ENCODE measurements at places on chromosomes 11 and 22.
A peak's percentile ranks its signal among the peaks of the same experiment; 100 is the strongest.

DNA sequence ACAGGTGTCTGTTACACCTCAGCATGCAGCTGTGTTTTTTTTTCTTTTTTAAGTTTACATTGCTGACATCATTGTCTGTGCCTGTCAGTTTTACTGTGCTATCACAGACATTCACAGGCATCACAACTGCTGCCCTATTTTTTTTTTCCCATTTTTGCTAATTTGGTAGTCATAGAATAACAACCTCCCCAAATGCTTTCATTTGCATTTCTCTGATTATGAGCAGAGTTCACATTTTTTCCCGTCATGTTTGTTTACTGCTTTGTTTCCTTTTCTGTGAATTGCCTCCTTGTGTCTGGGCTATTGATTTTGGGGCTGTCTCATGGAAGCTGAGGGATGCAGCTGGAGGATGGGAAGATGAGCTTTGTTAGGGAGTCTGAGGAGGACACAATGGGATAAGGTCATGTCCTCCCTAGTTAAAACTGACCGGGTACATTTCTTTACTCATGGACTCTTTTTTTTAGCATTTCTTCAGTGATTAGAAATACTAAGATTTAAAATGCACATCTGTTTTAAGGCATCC, 155.1 kb downstream of the LDLRAD3 start:
- no peak for DNase-seq

- no peak for DNase-seq
Measured at GRCh38 chr11:125228445-125228844, 63.9 kb downstream of the PKNOX2 start.

GRCh38 chr11:69301455-69302401, 7.8 kb downstream of the MYEOV start:
- DNase-seq = no peak

DNA sequence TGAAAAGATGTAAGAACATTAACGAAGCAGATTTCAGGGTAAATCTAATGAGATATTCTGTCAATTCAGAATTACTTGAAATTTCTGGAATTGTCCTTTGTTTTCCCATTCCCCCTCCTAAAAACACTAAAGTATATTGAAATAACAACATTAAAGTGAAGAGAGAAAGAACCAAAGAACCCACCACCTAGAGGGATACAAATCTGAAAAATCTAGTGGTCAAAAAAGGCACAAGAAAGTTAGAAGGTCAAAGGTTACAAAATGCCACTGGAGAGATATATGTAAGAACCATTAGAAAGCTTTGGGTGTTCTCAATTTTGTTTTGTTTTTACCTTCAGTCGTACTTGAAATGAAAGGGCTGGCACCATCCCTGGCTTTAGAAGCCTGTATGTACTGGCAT, 57.9 kb downstream of the DENND5A start:
- no peak for DNase-seq

GRCh38 chr11:64745521-64746328, 1.8 kb upstream of the RASGRP2 start:
- DNase-seq = peak; percentile 87

GRCh38 chr11:61123775-61124571, 21.7 kb downstream of the CD5 start:
- no peak for DNase-seq

- DNase-seq = no peak
Measured at GRCh38 chr11:17314904-17315426, 36.6 kb upstream of the NCR3LG1 start.

- no peak for DNase-seq
Measured at GRCh38 chr11:69907611-69908010, 88.4 kb upstream of the FGF3 start.

GRCh38 chr11:8956860-8957259, 7.4 kb downstream of the TMEM9B start:
- DNase-seq = no peak

- no peak for DNase-seq
Measured at GRCh38 chr11:6968816-6969215, 42.6 kb downstream of the ZNF215 start.

DNA sequence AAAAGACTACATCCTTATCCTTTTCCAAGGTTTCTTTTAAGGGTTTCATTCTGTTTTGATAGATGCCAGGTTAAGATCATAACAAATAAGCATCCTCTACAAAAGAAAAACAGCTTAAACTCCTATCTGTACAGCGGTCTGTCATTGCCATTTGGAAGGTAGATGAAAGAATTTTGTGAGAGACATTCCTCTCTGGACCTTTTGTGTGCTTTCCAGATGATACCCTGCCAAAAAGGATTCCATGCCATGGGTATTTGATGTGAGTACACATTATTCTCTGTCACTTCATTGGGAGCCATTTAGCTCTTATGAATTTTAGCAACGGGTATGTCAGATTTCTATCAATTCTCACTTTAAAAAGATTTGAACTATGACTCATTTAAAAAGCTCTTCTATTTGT, 153.7 kb downstream of the GRIA4 start:
- DNase-seq = no peak

DNA sequence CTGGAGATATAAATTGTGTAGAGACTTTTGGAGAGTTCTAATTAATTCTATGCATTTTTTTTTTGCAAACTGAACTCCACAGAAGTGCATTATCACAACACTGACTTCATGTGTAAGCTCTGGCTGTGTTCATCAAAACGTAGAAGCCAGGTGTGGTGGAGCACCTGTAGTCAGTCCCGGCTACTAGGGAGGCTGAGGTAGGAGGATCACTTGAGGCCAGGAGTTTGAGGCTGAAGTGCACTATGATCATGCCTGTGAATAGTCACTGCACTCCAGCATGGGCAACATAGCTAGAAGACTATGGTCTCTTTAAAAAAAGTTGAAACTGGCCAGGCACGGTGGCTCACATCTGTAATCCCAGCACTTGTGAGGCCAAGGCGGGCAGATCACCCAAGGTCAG, 20.6 kb downstream of the TCF20 start:
- no peak for DNase-seq

GRCh38 chr22:44402196-44403111, 89.7 kb upstream of the SHISAL1 start:
- no peak for DNase-seq

DNA sequence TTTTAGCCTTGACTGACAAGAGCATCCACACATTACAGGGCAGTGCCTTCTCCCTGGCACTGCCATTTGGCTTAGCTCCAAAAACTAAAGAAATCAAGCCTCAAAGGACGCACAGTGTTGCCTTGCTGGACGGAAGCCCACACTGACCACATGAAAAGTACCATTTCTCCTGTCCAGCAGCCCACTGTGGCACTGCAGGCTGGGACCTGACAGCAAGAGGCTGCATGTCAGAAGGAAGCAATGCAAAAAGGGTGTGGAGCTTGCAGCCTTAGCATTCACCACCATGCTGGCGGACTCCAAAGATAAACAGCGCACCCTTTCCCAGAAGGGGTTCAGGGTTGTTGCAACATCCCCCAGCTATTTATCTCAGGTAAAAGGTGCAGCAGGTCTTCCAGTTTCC, 109.3 kb upstream of the BMAL1 start:
- no peak for DNase-seq

- DNase-seq = no peak
Measured at GRCh38 chr22:27597703-27598444, 203.7 kb downstream of the MN1 start.

- DNase-seq = no peak
Measured at GRCh38 chr11:99887481-99887880, 799.6 kb upstream of the ARHGAP42 start.

GRCh38 chr11:69889400-69890318, 70.4 kb upstream of the FGF3 start:
- no peak for DNase-seq

DNA sequence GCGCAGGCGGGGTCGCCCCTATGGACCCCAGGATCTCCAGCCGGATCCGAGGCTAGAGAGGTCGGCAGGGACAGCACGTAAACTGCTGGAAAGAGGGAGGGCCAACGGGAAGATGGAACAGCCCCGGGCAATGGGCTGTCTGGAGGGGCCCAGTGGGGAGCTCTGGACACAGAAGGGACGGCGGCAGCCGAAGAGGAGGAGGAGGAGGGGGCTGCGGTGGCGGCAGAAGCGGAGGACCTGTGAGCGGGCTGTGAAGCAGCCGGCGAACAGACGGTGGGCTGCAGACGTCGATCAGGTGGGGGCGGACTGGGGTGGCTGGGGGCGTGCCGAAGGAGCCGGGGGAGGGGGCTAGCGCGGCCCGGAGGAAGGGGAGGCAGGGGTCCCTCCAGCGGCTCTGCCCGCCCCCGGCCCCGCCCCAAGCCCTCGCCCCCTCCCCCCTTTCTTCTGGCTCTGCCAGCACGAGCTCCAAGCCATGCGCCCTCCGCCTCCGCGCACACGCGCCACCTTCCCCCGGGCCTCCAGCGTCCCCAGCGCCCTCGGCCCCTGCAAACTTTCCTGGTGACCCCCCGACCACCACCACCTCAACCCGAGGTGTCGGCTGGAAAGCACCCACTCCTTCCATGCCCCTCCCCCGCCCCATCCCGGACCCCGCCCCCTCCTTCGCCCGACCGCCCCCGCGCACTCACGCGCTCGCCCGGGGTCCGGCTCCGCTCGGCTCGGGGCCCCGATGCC, 432 bp downstream of the TNKS1BP1 start:
- no peak for DNase-seq

- no peak for DNase-seq
Measured at GRCh38 chr11:77096591-77097019, 6.0 kb upstream of the OMP start.

DNA sequence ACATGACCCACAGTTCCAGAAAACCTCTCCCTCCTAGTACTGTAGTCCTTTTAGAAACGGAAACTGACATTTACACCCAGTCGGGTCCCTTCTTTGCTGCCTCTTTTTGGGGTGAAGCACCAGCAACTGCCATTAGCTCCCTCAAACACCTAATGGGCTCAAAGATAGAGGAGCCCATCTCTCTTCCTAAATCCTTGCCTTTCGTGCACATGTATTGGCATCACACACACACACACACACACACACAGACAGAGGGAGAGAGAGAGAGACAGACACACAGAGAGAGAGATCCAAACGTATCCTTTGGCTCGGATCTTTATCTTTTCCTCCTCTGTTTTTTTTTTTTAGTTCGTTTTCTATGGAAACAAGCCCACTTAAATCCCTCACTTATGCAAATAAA, 716 bp downstream of the GRM5 start:
- DNase-seq = no peak

- DNase-seq = no peak
Measured at GRCh38 chr11:32427935-32428664, 7.2 kb downstream of the WT1 start.

- no peak for DNase-seq
Measured at GRCh38 chr11:65165410-65166317, 4.4 kb upstream of the SPDYC start.

DNA sequence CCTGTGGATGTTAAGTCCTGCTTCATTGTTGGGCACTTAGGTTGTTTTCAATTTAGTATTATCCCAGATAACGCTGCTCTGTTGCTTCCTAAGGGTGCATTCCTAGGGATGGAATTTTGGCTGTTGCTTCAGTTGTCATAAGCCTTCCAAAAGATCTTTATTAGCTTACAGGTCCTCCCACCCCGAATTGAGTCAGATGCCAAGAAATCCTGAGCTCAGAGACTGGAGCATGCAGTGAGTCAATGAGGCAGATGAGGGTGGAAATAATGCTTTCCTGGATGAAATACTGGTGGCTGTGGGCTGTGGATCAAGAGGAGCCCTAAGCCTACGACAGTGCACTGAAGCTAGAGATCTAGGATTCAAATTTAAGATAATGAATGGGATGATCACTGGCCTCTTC, 10.7 kb upstream of the IL18BP start:
- DNase-seq = no peak

- DNase-seq = no peak
Measured at GRCh38 chr22:19710020-19710768, 4.1 kb upstream of the SEPTIN5 start.

- DNase-seq = no peak
Measured at GRCh38 chr22:22918297-22918965, 30.8 kb downstream of the IGLL5 start.

DNA sequence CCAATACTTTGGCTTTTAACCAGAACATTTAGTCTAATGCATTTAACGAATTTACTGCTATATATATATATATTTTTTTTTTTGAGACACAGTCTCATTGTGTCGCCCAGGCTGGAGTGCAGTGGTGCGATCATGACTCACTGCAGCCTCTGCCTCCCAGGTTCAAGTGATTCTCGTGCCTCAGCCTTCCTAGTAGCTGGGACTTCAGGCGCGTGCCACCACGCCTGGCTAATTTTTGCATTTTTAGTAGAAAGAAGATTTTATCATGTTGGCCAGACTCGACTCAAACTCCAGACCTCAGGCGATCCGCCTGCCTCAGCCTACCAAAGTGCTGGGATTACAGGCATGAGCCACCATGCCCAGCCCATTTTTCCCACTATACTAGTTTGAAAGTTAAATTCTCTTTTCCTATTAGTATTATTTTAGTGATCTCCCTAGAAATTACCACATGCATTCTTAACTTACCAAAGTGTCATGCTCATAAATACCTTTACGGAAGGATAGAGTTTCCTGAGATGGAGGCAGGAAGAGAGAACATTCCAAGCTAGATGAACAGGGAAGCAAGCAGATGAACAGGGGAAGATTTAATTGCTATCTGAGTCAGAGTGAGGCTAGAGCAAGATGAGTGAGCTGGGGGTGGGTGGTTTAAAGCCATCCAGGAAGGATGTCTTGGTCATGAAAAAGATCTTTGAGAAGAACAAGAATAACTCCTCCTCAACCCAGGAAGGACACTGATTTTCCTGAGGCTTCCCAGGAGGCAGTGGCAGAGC, 4.4 kb upstream of the PGAP2 start:
- no peak for DNase-seq

- DNase-seq = no peak
Measured at GRCh38 chr11:118842369-118842768, 41.3 kb upstream of the CXCR5 start.

- no peak for DNase-seq
Measured at GRCh38 chr11:64451856-64452255, 92.9 kb downstream of the RPS6KA4 start.

DNA sequence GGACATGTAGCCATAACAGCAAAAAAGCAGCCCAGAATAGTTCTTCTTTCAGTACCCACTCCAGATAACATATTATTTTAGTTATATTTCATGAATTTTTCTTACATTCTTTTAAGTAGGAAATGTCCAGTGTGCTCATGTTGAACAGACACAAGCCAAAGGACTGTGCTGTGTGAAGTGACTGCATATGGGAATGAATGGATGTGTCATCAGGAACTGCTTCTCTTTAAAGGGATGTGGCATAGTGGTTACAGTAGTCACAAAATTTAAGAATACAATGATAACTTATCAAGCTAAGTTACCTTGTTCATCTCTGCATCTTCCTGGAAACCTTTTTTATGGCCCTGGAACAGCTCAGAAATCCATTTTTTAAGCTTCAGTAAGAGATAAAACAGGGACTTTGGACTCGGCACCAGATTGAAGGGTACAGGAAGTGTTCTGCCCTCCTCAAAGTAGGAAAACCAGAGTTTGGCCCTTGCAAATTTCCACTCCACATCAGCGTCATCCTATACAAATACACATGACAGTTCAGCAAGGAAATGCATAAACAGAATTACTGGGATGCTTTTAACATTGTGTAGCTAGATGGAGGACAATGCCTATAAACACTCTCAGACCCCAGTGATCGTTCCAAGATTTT, 112.8 kb downstream of the TRPC6 start:
- DNase-seq = no peak

DNA sequence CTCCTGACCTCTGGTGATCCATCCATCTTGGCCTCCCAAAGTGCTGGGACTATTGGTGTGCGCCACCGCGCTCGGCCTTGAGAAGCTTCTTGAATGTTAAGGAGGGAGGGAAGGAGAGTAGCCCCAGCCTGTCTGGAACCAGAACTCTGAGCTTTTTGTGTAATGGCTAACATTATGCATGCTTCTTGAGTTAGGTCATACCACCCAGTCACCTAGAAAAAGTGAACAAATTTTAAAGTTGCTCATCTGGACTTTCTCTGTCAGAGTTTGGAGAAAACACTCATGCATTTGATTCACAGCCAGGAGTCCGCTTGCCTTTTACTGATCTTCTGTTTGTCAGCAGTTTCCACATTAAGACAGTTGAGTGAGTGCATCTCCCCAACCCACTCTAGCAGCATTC, 82.1 kb downstream of the PPP6R3 start:
- DNase-seq = no peak

All from CD4-positive, alpha-beta T cell treated with Interleukin-17A for 4 hours (primary cell).